ENCODE measurements at places on chromosomes 5 and 9.
A peak's percentile ranks its signal among the peaks of the same experiment; 100 is the strongest.

DNA sequence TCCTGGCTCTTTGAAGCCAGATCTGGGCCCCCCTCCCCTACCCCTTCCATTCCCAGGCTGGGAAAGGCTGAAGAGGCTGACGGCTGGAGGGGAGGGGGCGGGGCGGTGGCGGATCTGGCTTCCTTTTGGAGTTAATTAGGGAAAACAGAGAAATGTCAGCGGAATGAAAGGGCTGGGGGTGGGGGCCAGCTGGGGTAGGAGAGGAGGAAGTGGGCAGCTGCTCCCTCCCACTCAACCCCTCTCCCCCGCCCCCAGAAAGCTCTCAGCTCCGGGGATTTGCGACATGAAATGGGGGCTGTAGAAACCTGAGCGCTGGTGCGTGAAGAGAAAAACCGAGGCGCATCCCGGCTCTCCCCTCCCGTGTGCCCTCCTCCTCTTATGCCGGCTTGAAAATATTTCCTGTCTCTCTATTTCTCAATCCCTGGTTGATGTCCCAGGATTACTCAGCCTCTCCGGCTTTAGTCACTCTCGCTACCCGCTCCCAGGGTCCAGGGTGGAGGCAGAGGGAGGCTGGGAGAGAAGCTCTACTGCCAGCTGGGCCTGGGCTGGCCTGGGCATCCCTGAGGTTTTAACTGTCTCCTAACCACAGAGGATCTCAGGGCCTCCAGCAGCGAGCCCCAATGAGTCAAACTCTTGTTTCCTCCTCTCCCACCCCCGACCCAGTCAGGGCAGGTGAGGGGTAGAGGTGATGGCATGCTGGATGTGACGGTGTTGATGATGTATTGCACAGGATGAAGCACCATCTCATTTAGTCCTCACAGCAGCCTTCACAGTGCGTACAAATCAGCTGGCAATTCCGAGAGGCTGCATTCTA, 20.1 kb downstream of the PCDHGC5 start:
- peak overlapping the region; percentile 68 for H3K27ac ChIP-seq
- no peaks in the 10 kb centered on the region for H3K36me3 ChIP-seq
- H3K27me3 ChIP-seq = no peaks in the 10 kb centered on the region

- peak overlapping the region; percentile 38 for H3K27ac ChIP-seq
- peaks cover 13% of the 10 kb centered on the region for H3K4me1 ChIP-seq
- no peak for DNase-seq
- H3K4me3 ChIP-seq = peak overlapping the region; percentile 40
Measured at GRCh38 chr5:141913560-141914198, 10.0 kb upstream of the DELE1 start.

- no peak overlapping the region for H3K27ac ChIP-seq
- no peak for DNase-seq
- H3K4me1 ChIP-seq = no peaks in the 10 kb centered on the region
- peaks cover 75% of the 10 kb centered on the region for H3K36me3 ChIP-seq
- H3K27me3 ChIP-seq = no peaks in the 10 kb centered on the region
- no peak overlapping the region for H3K4me3 ChIP-seq
Measured at GRCh38 chr9:70324963-70325362, 66.2 kb downstream of the SMC5 start.

- H3K27me3 ChIP-seq = no peaks in the 10 kb centered on the region
- H3K36me3 ChIP-seq = no peaks in the 10 kb centered on the region
- no peak overlapping the region for H3K4me3 ChIP-seq
- no peak overlapping the region for H3K27ac ChIP-seq
- no peaks in the 10 kb centered on the region for H3K4me1 ChIP-seq
Measured at GRCh38 chr5:40594811-40595210, 84.9 kb upstream of the PTGER4 start.

Measured in Peyer's patch (tissue), 4 donors.